ENCODE measurements at places on chromosomes 6 and 20. TPM values are rescaled to one million over a fixed set of nuclear protein-coding genes. Genes with fewer than 3 reads are reported as not detected.

DNA sequence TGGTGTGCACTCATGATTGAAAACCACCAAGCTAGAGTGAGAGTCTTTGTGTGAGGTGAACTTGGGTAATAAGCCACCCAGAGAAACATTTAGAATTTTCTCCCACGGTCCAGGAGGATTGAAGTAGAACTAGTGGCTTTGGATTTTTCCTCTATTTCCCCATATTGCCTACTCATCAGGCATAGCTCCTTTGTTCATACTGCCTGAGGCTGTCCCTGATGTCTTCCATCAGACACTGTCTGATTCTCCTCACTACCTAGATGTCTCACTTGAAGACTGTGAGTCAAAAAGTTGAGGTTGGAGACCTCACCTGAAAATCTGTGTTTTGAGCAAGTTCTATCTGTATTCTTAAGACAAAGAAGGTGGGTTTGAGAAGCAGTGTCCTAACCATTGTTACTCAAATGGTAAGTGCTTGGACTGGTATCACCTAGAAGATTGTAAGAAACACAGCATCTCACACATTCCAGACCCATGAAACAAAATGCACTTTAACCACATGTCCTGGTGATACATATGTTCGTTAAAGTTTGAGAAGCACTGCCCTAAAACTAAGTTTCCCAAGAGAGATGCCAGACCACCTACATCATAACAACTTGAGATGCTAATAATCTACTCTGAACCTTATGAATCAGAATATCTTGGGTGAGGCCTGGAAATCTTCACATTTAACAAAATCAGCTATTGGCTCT, 523.4 kb upstream of the BTBD3 start:
- no peak overlapping the region for H3K27ac ChIP-seq
- no peaks in the 10 kb centered on the region for H3K4me1 ChIP-seq
- DNase-seq, result no peak
- no peaks in the 10 kb centered on the region for H3K36me3 ChIP-seq
- no peaks in the 10 kb centered on the region for H3K27me3 ChIP-seq
- no peak overlapping the region for H3K4me3 ChIP-seq

Gene GPR6
- total RNA-seq, result not detected

Gene GTSF1L
- total RNA-seq, result not detected

Gene BACH2
- 4.9 TPM for total RNA-seq

- H3K27me3 ChIP-seq, result no peaks in the 10 kb centered on the region
Observed at GRCh38 chr6:163922562-163922961, 508.0 kb downstream of the QKI start.

Gene SLA2
- total RNA-seq, result 1.9 TPM

GRCh38 chr6:63347599-63347998, 27.8 kb upstream of the LGSN start:
- no peak for DNase-seq
- H3K27me3 ChIP-seq, result no peaks in the 10 kb centered on the region
- no peak overlapping the region for H3K4me3 ChIP-seq
- no peaks in the 10 kb centered on the region for H3K36me3 ChIP-seq

DNA sequence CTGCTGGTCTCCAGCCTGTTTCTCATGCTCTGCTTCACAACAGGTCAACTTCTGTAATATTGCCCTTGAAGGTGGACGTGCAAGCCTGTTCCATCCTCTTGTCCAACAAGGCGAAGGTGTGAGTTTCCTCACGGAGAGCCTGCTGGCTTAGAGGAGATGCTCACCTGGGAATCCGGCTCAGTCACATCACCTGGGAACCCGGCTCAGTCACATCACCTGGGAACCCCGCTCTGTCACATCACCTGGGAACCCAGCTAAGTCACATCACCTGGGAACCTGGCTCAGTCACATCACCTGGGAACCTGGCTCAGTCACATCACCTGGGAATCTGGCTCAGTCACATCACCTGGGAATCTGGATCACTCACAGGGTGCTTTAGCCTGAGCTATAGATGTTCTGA, 230.1 kb downstream of the ERMARD start:
- peaks cover 9% of the 10 kb centered on the region for H3K27me3 ChIP-seq
- peaks cover 6% of the 10 kb centered on the region for H3K4me1 ChIP-seq
- H3K36me3 ChIP-seq, result no peaks in the 10 kb centered on the region
- no peak overlapping the region for H3K4me3 ChIP-seq

DNA sequence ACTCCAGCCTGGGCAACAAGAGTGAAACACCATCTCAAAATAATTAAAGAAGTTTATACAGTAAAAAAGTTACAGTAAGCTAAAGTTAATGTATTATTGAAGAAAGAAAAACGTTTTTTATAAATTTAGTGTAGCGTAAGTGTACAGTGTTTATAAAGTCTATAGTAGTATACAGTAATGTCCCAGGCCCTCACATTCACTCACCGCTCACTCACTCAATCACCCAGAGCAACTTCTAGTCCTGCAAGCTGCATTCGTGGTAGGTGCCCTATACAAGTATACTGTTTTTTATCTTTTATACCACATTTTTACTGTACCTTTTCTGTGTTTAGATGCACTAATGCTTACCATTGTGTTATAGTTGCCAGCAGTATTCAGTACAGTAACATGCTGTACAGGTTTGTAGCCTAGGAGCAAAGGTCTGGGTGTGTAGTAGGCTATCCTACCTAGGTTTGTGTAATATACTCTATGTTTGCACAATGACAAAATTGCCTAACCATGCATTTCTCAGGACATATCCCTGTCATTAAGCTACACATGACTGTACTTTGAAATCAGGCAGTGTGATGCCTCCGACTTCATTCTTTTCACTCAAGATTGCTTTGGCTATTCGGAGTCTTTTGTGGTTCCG, 16.7 kb downstream of the MGME1 start:
- H3K27ac ChIP-seq, result no peak overlapping the region
- peaks cover 19% of the 10 kb centered on the region for H3K36me3 ChIP-seq
- H3K4me3 ChIP-seq, result no peak overlapping the region
- no peaks in the 10 kb centered on the region for H3K27me3 ChIP-seq
- no peaks in the 10 kb centered on the region for H3K4me1 ChIP-seq
- no peak for DNase-seq

- no peak overlapping the region for H3K27ac ChIP-seq
- H3K36me3 ChIP-seq, result no peaks in the 10 kb centered on the region
- no peaks in the 10 kb centered on the region for H3K27me3 ChIP-seq
- no peaks in the 10 kb centered on the region for H3K4me1 ChIP-seq
- DNase-seq, result no peak
Observed at GRCh38 chr6:162100096-162100495, 627.5 kb downstream of the PRKN start.

DNA sequence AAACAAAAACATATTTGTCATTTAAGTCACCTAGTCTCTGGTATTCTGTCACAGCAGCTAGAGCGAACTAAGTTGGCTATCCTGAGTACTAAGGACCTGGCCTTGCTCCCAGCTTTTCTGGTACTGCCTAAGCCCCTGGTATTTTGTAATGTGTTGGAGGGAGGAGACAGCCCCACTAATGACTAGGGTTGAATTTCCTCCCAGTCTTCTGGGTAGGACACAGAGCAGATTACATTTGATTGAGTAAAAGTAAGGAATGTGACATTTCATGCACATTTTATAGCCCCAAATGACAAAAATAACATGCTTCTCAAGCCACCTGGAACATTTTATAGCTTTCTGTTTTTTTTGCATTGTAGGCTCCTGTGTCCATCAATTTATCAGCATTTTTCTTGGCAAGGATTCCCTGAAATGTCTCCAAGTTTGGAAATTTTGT, 47.9 kb upstream of the DDR1 start:
- H3K4me3 ChIP-seq, result no peak overlapping the region
- H3K27ac ChIP-seq, result no peak overlapping the region
- DNase-seq, result no peak

DNA sequence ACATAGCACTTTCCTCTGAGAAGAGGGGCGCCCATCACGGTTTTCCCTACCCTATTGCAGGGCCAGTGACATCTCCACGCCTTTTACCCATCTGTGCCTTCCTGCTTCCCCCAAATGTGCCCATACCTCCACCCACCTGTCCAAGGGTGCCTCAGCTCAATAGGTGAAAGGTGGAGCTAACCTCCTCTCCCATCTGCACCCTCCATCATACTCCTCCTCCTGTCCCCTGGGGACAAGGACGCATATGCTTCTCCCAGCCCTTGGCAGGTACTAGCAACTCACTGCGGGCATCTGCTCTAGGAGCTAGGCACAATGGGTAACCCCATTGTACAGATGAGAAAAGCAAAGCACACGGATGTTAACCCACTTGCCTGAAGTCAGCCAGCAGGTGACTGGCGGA, 62.8 kb downstream of the STK35 start:
- no peak overlapping the region for H3K27ac ChIP-seq
- H3K4me3 ChIP-seq, result no peak overlapping the region
- no peaks in the 10 kb centered on the region for H3K4me1 ChIP-seq
- peaks cover 4% of the 10 kb centered on the region for H3K27me3 ChIP-seq
- H3K36me3 ChIP-seq, result no peaks in the 10 kb centered on the region

DNA sequence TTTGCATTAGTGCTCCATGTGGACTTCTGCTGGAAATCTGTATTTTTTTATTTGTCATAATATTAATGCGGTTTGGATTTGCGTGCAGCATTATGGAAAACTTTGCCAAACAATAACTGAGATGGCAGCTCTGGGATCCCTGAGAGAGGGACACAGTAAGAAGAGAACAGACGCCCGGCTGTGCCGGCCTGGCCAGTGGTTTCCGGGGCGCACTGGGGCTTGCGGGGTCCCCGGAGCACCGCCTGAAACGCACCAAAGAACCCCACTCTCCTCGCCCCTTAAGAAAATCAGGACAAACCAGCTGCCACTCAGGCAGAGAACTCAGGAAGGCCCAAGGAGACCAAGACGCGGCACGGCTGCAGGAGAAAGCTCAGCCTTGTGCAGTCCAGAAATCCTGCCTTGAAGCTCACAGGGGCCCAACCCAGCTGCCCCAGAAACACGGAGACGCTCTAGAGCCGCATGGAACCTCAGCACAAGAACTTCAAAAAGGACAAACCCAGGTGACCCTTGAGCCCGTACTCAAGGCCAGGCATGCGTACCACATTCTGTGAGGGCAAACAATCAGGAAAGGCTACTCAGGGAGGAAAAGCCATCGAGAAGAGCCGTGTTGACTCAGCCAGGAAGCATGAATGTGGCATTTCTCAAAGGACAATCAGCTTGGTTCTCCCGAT, 226.5 kb upstream of the CDYL start:
- H3K27ac ChIP-seq, result no peak overlapping the region
- H3K4me3 ChIP-seq, result no peak overlapping the region
- no peaks in the 10 kb centered on the region for H3K27me3 ChIP-seq

Gene RBM24
- 0.49 TPM for total RNA-seq

Gene GLO1
- 91.4 TPM for total RNA-seq

DNA sequence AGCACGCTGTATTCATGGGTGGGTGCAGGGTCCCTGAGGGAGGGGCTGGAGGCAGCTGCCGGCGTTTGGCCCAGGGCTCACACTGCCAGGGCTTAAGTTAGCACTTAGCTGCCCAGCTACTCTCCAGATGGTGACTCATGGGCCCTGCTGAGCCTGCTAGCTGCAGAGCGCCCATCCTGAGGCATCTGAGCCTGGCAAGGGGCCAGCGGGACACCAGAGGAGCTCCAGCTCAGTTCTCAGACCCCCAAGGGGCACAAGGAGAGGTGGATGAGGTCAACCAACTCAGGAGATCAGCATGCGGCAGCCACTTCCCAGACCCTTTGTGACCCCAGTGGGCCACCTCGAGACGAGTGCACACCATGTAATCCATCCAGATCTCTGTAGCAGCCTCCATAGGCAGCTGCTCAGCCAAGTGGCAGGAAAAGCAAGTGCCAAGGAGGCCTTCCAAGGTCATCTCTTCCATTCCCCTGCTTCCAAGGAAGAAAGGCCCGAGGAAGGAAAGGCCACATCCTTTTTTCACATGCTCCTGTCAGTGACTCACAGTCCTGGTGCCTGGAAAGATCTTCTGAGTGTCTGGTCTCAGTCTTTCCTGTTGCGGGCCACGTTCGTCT, 35.3 kb downstream of the FOXP4 start:
- H3K4me3 ChIP-seq, result no peak overlapping the region
- no peak for DNase-seq
- H3K4me1 ChIP-seq, result peaks cover 23% of the 10 kb centered on the region
- H3K27me3 ChIP-seq, result no peaks in the 10 kb centered on the region
- no peak overlapping the region for H3K27ac ChIP-seq

Gene C4B
- total RNA-seq, result 166 TPM

DNA sequence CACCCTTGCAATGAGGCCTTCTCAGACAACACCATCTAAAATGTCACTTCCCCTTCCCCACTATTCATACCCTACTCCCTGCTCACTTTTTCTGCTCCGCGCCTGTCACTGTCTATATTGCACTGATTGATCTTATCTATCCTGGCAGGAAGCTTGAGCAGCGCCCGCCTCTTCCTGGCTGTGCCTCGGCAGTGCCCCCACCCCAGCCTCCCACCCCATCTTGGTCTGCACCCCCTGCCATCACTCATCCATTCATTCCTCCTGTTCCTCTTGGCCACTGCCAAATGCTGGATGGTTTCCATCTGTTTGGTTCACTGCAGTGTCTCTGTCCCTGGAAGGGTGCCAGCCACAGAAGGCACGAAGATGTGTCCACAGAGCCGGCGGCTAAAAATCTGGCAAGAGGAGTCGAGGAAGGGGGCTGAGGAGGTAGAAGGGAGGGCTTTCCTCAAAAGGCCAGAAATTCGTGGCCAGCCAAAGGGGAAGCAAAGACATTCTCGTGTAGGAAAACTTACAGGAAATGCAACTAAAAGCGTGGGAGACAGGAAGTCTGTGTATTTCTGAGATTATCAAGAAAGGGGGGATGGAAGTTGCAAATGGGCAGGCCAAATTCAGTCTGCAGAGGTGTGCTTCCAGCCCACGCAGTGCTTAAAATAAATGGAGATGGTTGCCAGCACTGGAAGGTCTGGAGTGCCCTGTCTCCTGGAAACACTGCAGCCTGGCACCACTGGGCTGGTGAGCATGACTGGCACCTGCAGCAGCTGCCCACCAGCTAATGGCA, 27.6 kb downstream of the SYNJ2 start:
- no peaks in the 10 kb centered on the region for H3K27me3 ChIP-seq
- H3K27ac ChIP-seq, result peak overlapping the region; percentile 63
- no peaks in the 10 kb centered on the region for H3K36me3 ChIP-seq
- peaks cover 31% of the 10 kb centered on the region for H3K4me1 ChIP-seq
- peak; percentile 68 for DNase-seq
- no peak overlapping the region for H3K4me3 ChIP-seq

Gene FIG4
- 31.3 TPM for total RNA-seq

GRCh38 chr20:59346061-59346460, 45.6 kb downstream of the EDN3 start:
- H3K36me3 ChIP-seq, result no peaks in the 10 kb centered on the region
- no peak overlapping the region for H3K4me3 ChIP-seq
- no peaks in the 10 kb centered on the region for H3K4me1 ChIP-seq
- H3K27ac ChIP-seq, result no peak overlapping the region

DNA sequence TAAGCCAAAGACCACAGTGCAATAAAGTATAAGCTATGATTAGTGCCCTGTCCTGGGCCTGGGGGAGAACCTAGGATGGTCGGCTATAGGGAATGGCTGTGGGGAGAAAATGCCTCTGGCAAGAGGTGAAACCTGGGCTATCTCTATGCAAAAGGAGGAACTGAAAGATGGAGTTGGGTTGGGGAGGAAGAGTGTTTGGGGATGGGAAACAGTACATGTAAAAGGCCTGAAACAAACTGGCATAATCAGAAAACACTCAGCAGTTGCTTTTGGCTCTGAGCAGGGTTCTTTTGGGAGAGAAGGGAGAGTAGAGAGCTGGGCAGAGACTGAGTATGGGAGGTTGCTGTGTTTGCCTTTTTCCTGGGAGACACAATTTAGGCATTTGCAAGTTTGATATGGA, 31.9 kb upstream of the FUCA2 start:
- peaks cover 4% of the 10 kb centered on the region for H3K4me1 ChIP-seq
- H3K36me3 ChIP-seq, result no peaks in the 10 kb centered on the region

GRCh38 chr20:46400253-46400652, 6.2 kb downstream of the ELMO2 start:
- H3K27ac ChIP-seq, result peak overlapping the region; percentile 77
- peaks cover 77% of the 10 kb centered on the region for H3K4me1 ChIP-seq
- H3K36me3 ChIP-seq, result peaks cover 7% of the 10 kb centered on the region
- no peak for DNase-seq
- no peaks in the 10 kb centered on the region for H3K27me3 ChIP-seq
